Omental fat pad (tissue), 4 donors: ENCODE measurements at places on chromosomes 3 and 15. TPM values are rescaled to one million over a fixed set of nuclear protein-coding genes. Genes with fewer than 3 reads are reported as not detected.
A peak's percentile ranks its signal among the peaks of the same experiment; 100 is the strongest.

DNA sequence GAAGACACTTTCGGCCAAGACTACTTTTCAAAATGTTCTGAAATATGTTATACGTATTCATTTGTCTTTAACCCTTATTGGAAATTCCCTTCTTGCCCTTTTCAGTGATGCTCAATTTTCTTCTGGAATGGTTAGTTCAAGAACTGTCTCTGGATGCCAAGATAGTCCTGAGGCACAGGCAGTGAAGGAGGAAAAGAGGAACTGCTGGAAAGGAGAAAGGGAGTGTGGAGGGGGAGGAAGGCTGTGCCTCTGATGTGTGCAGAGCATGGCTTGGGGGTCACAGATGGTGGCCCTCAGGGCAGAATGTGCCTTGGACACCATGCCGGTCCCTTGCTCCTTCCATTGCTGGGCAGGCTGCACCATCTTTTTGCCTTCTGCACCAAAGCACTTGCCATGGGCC lies 73.7 kb downstream of the CEP63 start:
- DNase-seq: no peak

The HCLS1 gene
- total RNA-seq: 164 TPM

DNA sequence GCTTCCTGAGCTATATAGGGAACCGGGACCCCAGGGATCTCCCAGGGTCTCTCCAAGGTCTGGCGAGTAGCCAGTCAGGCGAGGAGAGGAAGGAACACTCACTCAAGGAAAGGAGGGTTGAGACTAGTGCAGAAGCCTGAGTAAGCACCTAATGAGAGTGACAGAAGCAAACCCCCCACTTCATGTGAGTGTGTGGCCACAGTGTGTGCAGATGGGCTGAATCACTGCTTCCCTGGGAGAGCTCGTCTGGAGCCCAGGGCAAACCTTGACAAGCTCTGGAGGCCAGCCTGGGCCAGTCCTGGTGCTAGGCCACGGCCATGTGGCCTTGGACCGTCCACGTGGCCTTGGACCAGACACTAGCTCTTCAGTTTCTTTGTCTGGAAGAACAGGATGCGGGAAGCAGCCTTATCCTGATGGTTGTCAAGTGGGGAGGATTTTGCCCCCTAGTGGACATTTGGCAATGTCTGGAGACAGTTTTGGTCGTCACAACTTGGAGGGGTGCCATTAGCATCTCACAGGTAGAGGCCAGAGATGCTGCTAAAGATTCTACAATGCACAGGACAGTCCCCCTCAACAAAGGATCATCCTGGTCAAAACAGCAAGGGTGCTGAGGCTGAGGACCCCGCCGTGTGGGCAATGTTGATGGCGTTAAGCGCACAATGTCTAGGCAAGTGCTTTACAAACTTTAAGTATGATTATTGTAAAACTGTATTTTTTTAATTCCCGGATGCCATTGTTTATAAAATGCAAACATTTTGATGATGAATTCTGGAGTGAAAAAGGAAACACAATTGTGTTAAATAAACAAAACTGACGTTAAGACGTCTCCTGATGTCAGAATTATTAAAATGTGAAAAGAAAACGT lies 34.8 kb upstream of the CTSH start:
- DNase-seq: peak; percentile 42

The FBXW12 gene
- total RNA-seq: not detected

- DNase-seq: peak; percentile 47
Observed at GRCh38 chr3:112086076-112086854, at the start of gene C3orf52. C3orf52 (plus strand) TSS chr3:112086389; CDS start chr3:112086408, 19 bp downstream.

GRCh38 chr15:68599560-68600071 lies 20.8 kb downstream of the CORO2B start:
- no peak for DNase-seq

The PSMD6 gene
- total RNA-seq: 53.6 TPM

DNA sequence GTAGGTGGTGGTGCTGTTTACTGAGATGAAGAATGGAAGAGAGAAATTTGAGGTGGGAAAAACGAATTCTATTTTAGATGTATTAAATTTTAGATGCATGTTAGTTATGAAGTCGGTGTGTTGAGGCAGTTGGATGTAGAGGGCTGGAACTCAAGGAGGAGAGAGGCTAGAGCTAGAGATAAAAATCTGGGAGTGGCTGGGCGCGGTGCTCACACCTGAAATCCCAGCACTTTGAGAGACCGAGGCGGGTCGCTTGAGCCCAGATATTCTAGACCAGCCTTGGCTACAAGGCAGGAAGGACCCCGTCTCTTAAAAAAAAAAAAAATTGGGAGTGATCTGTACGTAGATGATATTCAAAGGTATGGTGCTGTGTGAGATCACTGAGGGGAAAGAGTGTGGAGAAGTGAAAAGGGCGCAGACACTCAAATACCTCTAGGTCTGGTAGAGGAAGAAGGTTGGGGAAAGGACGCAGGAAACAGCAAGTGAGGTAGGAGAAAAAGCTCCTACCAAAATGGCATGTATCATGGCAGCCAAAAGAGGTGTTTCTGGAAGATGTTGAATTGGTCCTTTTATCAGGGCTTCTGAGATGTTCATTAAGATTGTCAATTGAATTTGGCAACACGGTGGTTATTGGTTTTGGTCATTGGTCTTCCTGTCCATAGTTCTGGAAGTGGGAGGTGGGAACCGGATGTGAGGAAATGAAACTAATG lies 1.8 kb downstream of the YEATS2 start:
- DNase-seq: no peak

The GPR171 gene
- 10.6 TPM for total RNA-seq

GRCh38 chr3:132404276-132404675 lies 13.0 kb upstream of the DNAJC13 start:
- DNase-seq: no peak
